NCI-H460 (cell line): ENCODE measurements at places on chromosomes 6 and 20.

GRCh38 chr6:89034586-89035251, 45.8 kb upstream of the PNRC1 start:
- DNase-seq, result peak; percentile 77

- no peak for DNase-seq
Measured at GRCh38 chr6:69795469-69796072, 1.2 kb downstream of the LMBRD1 start.

GRCh38 chr20:23228912-23229311, 121.7 kb upstream of the NXT1 start:
- DNase-seq, result peak; percentile 38

GRCh38 chr6:110614586-110614985, 138.2 kb upstream of the SLC22A16 start:
- DNase-seq, result no peak

DNA sequence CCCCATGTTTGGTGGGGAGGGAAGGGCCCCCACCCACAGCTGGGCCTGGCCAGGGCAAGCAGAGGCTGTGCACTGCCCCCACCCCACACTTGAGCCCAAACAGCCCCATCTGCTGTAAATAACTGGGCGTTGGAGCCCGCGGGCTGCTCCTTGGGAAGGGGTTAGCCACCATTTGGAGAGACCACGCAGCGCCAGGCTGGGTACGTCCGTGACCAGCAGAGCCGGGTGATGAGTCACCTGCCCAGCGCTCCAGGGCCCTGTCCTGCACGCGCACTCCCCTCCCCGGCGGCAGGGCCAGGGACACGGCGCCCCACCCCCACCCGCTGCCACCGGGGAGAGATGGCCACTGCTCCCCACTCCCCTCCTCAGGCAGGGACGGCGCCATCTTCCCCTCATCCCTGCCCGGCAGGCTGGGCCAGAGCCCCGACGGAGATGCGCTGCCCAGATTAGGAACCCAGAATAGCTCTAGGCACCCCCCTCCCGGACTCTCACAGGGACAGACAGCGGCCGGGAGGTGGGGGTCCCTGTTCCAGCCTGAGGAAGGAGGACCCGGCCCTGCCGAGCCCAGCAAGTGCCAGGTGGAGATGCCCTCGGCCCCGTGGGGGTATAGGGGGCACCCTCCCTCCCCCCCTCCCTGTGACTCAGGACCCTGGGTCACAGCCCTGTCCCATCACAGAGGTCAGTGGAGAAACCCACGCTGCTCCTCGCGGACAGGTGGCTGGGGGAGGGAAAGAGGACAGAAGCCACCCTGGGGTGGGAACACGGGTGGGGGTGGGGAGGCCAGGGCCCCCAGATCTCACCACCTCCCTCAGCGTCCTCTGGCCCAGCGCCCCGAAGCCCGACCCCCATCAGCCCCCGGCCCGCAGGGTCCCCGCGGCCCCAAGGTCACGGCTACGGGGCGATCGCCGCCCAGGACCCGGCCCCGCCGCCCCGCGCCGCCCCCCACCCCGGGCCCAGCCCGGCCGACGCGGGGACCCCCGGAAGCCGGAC, 642 bp downstream of the EEF1A2 start:
- DNase-seq, result peak; percentile 55

DNA sequence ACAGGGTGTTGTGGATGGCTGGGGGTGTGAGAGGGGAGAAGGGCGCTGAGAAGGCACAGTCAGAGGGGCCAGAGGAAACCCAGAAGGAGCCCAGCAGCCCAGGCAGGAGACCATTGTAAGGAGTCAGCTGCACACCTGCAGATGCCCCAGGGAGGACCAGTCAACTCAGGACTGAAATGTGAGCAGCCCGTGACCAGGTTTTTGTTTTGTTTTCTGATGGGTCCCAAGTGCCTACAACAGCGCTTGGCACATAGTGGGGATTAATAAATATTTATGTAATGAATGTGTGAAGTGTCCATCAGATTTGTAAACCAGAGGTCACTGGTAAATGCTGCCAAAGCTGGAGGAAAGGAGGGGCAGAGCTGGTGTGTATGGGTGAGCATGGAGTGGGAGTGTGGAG, 30.2 kb downstream of the TRAM2 start:
- no peak for DNase-seq

DNA sequence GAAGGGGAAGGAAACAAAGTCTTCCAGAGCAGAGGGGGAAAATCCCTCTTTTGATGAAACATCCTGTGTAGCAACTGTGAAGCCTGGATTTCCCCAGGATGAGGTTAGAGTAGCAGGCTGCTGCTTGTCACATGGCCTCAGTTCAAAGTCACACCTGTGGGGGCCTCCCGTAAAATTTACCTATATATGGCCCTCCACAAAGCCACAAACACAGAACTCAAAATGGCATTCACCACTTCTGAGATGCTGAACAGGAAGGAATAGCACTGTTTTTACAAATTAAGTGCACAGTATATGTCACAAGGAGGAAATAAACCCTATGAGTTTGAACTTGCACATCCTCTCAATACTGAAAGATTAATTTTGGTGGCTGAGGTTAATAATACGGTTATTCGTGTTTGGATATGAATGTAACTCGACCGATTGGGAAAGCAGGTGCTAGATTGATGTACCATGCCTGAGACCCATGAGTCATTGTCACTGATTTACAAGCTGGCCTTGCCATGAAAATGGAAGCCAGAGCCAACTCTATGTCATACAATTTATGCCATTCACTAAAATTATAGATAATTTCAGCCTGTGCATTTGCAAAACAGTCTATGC, 70.6 kb downstream of the SGK1 start:
- no peak for DNase-seq

GRCh38 chr20:50784464-50784863, 10.4 kb upstream of the BCAS4 start:
- no peak for DNase-seq

- no peak for DNase-seq
Measured at GRCh38 chr20:3760655-3761348, 6.8 kb downstream of the ADISSP start.

DNA sequence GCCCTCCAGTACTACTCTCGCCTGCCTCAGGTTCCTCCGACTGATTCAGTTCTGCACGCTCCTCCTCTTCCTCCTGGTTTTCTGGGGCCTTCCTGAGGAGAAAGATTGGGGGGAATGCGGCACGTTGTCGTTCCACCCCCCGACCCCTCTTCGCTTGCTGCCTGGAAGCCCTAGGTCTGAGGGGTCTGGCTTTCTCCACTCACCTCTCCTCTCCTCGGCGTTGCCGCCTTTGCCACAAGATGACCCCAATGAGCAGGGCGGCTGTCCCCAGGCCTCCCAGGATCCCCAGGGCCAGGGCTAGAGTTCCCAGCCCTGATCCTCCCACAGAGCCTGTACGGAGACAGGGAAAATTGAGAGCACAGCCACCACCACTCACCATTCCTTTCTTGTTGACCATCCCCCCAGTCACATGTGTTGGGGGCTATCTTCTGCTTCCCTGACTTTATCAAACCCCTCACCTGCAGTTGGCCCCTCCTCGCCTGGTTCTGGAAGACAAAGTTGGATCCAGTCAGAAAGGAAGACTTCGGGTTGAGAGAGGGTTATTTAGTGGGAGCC, 2.8 kb downstream of the AGER start:
- DNase-seq, result no peak

DNA sequence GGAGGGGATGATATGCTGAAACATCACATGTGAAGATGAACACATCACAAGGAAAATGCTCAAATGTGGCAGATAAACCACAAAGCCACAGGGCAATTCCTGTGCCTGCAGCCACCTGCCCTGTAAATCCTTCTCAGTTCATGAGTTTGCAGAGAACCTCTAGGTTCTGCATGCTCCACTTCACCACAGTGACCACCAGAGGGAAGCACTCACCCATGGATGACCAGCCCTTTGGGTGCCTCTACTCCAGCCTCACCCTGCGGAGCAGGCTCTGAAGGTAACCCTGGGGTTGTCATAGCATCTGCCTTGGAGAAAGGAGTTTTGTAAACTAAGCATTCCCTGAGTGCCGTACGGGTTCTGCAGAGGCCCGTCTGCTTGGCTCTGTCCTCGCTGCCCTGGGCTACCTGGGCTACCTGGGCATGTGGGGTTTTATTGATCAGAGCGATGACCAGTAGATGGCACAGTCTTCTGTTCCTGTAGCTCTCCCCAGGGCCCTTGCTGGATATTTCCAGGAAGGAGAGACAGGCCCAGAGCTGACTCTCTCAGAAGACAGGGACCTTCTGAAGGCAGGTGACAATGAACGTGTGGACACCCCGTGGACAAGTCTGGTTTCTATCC, 31.7 kb upstream of the CST1 start:
- DNase-seq, result peak; percentile 3

GRCh38 chr20:23446505-23446904, 6.2 kb downstream of the CST11 start:
- DNase-seq, result peak; percentile 52
